Stimulated activated CD4-positive, alpha-beta T cell treated with anti-CD3 and anti-CD28 coated beads, TNF-alpha, amount 100 ng/mL, for 4 hours (primary cell): ENCODE measurements at places on chromosomes 5 and 9.

DNA sequence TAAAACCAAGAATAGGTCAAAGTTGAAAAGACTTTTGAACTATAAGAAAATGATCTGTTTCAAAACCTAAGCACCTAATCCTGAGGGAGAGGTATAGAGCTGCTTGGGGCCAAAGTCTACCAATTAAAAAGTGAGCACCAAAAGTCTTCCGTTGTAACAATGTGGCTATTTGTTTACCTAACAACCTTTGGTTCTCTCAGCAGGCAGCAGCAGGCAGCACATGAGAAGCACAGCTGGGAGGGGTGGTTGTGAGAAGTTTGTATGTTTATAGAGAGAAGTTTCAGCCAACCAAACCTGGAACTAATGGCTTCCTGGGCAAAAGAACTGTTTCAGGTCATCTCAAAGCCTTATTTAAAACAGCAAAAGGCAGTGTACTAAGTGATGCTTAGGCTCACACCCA, 59.8 kb upstream of the TBC1D9B start:
- no peak for DNase-seq

DNA sequence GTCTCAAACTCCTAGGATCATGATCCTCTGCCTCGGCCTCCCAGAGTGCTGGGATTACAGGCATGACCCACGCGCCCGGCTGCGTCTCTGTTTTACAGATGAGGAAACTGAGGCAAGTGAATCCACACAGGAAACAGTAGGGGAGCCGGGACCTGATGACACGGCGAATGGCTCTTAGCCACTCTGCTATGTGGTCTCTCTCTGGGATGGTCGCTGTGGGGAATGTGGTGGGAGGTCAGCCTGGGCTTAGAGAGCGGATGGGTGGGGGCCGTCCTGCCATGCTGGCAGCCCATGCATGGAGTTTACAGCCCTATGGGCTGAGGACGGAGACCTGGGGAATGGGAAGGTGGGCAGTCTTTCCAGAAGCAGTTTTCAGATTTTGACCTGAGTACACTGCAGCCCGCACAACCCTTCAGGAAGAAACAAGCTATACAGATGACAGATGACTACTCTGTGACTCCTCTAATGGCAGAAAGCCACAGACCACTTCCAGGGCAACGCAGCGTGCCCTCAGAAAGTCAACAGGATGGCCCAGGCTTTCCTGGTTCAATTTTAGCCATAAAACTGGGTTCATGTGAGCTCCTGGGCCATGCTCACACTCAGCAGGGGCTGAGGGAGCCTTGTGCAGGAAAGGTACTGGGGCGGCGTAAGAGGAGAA, 136.1 kb upstream of the RAPGEF1 start:
- no peak for DNase-seq

DNA sequence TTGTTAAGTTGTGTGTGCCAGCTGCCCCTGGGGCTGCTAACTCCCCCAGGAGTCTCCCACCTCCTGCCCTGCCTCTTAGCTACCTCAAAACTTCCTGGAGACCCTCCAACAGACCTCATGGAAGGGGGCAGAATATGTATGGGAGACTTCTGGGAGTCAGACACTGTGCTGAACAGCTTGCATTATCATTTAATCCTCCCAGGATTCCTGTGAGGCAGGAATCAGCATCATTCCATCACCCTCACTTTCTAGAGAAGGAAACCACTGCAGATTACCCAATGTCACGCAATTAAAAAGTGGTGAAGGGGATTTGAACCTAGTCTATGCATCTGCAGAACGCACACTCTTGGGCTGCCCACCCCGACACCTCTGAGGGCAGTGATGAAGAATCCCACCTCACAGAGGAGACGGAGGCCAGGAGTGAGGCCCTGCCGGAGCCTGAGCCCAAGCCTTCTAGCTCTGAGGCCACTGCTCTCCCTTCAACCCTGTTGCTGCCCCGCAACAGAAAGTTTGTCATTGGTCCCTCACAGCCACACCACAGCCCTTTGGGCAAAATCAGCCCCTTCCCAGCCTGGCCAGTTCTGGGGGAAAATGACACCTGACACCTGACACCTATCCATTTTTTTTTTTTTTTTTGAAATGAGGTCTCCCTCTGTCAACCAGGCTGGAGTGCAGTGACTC, 30.3 kb upstream of the IL17B start:
- DNase-seq, result no peak

DNA sequence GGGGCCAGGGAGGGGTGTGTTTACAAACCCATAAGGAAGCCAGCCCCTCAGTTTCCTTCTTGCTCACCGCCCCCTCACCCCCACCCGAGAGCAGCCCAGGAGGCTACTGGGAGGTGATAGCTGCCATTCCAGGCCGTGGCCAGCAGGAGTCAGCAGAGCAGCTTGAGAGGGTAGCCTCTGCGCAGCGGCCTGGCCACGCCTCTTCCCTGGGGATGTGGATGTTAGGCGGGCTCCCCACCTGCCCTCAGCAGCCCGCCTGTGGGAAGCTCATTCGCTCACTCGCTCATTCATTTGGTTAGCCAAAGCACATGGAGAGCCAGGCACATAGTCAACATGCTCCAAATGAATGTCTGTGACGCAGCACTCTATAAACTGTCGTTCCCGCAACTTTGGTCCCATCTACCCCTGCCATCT, 6.1 kb upstream of the DPM2 start:
- peak; percentile 62 for DNase-seq
